ENCODE measurements at places on chromosomes 3 and 15. TPM values are rescaled to one million over a fixed set of nuclear protein-coding genes. Genes with fewer than 3 reads are reported as not detected.

TMEM43 gene
- 88.5 TPM for total RNA-seq

DNA sequence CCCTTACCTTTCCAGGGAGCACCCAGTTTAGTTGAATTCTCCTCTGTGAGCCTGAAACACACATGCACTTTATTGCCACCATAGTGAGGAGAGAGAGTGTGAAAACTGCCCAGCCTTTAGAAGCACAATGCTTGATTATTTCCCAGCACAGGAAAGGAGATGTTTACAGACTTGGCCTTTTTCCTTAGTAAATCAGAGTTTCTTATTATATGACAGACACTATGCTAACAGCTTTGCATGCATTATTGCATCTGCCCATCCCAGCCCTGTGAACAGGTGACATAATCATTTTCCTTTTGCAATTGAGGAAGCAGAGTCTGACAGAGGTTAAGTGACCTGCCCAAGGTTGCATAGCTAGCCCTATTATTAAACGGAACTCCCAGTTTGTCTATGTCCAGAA is 36.5 kb downstream of the CAPN3 start:
- no peak for DNase-seq

DNA sequence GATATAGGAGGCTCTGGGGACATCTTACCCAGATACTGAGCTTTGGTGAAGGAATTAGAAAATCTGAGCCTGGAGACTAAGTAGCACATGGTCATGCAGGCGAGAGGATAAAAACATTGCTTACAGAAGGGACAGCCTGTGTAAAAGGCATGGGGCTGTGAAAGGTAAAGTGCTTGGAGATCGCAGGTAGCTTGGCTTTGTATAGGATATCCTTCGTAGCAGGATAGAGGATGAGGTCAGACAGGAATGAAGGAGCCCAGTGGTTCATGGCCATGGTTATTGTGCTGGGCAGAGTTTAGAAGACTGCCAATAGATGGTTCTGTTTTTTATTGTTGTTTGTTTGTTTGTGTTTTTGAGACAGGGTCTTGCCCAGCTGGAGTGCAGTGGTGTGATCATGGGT is 82.5 kb downstream of the SLMAP start:
- DNase-seq, result no peak

DNA sequence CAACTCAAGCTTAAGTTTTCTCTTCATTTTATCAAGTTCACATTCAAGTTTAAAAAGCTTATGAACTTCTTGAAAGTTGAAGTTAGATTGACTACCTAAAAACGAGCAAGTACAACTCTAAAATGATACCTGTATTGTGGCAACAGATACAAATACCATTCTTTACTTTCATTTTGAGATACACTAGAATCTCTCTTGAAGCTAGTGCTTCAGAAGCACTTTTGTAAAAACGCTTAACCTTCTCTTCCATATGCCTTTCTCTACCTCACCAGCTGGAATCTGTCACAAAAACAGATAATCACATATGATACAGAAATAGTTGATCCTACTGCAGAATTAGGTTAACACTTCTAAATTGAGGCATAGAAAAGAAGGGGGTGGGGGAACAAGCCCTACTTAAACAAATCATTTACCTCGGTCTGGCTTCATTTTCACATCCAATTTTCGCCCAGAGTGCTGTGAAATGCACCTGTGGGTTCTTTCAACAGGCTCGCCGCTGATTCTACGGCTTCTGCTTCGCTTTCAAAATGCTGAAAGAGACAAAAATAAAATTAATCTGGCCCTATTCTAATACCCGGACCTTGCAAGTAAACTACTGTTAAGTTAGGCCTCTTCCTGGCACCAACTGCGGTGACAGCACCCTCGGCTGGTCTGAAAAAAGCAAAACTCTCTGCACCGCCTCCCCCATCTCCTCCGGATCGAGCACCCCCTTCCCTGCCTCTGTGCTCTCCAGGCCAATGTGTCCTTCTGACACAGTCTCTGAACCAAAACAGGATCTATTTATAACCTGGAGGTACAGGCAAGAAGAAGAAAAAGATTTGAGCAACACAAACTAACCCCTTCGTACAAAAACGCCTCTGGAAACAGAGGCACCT is 1.4 kb downstream of the ATOSA start:
- DNase-seq, result peak; percentile 57

DNA sequence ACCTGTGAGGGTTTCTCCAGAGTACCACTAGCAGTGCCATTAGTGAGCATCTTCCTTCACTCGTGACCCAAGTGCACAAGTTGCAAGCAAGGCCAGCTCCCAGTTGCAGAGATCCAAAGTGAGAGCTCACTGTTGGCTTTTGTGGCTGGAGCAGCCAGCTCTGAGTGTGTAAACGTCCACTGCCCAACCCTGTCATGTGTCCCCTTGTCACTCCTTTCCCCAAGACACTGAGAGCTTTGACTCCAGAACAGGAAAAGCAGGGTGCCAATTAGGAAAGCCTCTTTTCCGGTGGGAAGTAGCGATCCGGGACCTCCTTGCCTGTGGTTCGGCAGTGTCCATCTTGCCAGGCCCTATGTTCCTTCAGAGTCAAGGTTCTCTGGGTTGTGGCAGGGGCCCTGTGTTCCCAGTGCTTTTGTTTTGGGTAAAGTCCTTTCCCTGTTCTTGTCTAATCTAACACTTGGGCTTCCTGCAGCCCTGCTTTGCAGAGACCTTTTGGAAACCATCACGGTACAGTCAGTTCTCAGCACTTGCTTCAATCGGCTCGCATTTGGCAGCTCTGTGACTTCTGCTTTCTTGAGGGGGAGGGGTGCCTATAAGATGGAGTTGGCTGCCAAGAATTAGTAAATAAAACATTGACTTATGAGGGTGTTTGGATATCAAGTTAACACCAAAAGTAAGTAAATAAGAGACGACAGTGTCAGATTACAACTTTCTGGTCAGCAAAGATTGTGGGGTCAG is 90.5 kb downstream of the DNASE1L3 start:
- no peak for DNase-seq

DNA sequence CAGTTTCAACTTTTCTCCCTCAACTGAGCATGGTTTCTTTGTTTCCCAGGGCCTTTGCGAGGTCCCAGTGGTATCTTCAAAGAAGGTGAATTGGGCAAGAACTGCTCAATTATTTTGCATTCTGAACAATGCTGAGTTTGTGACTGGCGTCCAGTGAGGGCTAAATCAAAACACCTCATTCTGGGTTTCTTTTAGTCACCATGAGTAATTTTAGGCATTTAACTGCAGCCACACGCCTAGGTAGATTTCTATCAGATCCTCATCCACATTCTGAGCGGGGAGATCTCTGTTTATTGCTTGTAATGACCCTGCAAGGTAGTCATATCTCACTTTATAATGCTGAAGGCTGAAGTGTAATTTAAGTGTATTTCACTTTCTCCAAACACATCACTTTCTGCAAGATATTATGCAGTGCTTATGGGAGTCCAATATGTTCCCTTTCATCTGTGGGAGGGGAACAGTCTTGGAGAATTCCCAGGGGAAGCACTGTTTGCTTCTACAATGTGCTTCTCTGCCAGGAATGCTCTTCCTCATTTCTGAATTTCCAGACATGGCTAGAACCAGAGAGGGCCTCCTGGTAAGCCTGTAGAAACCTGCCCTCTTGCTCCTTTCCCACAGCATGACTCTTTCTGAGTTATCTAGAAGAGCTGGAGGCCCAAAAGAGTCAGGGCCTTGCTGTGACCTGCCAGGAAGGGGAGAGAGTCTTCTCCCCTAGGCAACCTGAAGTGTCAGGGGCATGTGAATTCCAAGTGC is 91.7 kb downstream of the FRMD4B start:
- DNase-seq, result peak; percentile 99

- peak; percentile 20 for DNase-seq
Measured at GRCh38 chr3:165895919-165896318, 58.7 kb upstream of the BCHE start.
